ENCODE measurements at places on chromosomes 6 and 20.

DNA sequence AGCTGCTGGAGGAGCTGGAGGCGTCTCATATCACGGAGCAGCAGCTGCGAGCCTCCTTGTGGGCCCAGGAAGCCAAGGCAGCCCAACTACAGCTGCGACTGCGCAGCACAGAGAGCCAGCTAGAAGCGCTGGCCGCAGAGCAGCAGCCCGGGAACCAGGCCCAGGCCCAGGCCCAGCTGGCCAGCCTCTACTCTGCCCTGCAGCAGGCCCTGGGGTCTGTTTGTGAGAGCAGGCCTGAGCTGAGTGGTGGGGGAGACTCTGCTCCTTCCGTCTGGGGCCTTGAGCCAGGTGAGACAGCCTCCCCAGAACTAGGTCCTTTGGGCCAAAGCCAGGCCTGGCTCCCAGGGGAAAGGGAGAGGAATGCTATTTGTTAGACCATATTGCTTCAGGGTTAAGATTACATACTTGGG lies 31.7 kb downstream of the C20orf173 start:
- DNase-seq = no peak

DNA sequence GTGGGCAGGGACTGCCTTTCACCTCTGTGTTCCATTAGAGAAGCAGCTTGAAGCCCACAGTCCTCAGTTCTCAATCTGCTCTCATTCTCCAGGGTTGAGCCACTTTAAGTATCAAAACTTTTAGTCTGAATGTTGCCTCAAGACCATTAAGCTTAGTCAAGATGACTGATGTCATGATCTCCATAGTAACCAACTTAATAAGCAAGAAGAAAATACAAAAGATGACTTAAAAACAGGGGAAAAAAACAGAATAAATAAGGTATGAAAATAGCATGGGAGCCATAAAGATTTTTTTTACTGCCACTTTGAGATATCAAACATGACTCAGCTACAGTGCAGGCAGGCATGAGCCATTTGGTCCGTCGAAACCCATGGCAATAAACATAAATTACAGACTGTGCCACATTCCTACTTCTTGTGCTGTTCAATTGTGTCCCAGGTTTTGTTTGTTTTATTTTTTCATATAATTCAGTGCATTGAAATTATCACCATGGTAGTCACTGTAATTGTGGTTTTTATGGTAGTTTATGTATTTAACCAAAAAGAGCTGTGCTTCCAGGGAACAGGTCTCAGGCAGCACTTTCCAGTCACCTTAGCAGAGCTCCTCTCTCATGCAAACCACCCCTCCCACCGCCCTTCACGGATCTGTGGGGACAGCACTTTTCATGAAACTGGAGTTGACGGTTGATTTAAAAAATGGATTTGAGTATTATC lies 156.5 kb upstream of the INSM1 start:
- DNase-seq = no peak

- DNase-seq = no peak
These were observed 31.0 kb downstream of the ERGIC3 start for GRCh38 chr20:35572838-35573237.

DNA sequence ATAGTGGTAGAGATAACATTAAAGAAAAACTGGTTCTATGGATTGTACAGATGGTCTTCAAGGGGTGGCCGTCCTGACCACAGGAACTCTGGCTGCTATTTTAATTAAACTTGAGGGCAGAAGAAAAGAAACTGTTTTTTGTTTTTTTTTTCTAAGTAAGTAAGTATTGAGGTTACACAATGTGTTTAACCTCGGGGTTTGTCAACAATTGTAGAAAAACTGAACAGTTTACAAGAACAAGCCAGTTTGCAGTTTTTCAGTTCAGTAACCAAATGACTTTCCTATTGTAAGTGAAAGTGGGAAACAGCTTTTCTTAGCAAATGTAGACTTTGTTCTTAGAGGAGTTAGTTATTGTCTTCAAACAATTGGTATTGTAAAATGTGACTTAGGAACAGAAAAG lies 77.0 kb downstream of the PLCB1 start:
- DNase-seq = no peak

GRCh38 chr6:123592426-123592825 lies 44.3 kb downstream of the TRDN start:
- DNase-seq = no peak

GRCh38 chr20:50226093-50226974 lies 35.7 kb downstream of the CEBPB start:
- DNase-seq = peak; percentile 73

DNA sequence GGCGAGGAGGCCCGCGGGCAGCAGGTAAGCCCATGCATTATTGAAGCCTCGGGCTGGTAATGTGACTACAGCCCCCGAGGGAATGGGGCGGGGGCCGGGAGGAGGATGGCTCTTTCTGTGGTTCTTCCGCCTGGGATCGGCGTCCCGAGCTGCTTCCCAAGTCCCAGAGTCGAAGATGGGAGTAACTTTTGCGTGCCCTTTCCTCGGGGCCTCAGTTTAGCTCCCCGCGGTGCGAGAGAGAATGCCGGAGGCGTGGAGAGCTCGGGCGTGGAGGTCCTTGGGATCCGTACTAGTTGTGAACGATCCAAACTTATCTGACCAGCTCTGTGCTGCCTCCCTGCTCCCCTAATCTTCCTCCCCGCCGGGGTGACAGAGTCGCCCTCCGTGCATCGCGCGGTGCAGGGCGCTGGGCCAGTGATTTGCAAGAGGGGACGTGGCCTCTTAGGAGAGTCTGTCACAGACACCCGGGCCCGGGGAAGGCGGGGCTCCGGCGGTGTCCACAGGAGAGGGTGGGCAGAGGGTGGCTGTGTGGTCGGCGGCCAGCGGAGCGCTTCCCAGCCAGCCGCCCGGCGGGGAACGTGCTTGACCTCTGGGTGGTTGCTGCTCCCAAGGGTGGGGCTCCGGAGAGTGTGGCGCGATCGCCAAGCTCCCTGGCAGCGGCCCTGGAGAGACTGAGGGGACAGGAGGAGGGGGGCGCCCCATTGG lies 815 bp downstream of the UTRN start:
- peak; percentile 66 for DNase-seq

- DNase-seq = no peak
These were observed 92.8 kb upstream of the FOXC1 start for GRCh38 chr6:1516742-1517520.

Measured in stimulated activated CD8-positive, alpha-beta memory T cell treated with anti-CD3 and anti-CD28 coated beads, Interleukin-4, amount 100 ng/mL, for 48 hours (primary cell).